SJSA1 (cell line): ENCODE measurements at places on chromosomes 2 and 18.

DNA sequence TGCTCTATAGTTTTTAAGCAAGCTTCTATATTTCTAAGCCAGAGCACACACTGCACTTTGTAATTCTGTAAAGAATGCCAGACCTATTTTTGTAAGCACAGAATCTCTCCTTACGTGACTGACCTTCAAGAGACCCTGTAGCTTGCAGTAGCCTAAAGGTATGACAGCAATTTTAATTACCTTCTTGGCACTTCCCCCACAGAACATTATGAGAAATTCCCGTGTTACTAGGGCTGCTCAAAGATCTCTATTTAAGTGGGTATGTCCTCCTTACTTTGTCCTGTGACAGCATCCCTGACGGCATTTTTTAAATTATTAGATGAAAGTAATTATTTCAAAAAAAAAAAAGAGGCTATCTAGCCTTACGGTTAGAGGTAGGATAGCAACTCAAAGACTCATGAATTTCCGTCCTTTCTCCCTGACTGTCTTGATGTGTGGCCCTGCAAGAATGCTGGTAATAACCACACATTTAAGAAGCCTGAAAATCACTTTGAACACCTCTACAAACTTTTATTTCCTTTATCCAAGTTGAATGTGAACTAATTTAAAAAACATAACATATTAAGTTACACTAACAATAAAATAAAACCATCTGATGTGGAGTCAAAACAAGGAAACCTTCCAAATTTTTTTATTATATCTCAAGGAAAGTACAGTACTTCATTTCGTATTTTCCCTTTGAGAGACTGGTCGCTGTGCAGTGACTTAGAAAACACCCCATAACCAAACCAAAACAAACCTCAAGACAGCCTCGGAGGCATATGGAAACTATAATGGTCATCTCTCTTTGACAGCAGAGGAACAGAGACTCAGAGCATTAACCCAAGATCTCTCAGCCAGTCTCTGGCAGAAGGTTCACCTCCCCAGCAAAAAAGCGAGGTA, 54.9 kb downstream of the THUMPD2 start:
- DNase-seq, result no peak

GRCh38 chr2:122031544-122032263, 276.3 kb downstream of the TSN start:
- no peak for DNase-seq

- DNase-seq, result no peak
These were observed 2.4 kb downstream of the FNDC4 start for GRCh38 chr2:27492557-27492956.

- DNase-seq, result no peak
These were observed 368.8 kb downstream of the PLCL1 start for GRCh38 chr2:198173242-198173641.

GRCh38 chr2:30194421-30194820, 36.9 kb upstream of the LBH start:
- no peak for DNase-seq

DNA sequence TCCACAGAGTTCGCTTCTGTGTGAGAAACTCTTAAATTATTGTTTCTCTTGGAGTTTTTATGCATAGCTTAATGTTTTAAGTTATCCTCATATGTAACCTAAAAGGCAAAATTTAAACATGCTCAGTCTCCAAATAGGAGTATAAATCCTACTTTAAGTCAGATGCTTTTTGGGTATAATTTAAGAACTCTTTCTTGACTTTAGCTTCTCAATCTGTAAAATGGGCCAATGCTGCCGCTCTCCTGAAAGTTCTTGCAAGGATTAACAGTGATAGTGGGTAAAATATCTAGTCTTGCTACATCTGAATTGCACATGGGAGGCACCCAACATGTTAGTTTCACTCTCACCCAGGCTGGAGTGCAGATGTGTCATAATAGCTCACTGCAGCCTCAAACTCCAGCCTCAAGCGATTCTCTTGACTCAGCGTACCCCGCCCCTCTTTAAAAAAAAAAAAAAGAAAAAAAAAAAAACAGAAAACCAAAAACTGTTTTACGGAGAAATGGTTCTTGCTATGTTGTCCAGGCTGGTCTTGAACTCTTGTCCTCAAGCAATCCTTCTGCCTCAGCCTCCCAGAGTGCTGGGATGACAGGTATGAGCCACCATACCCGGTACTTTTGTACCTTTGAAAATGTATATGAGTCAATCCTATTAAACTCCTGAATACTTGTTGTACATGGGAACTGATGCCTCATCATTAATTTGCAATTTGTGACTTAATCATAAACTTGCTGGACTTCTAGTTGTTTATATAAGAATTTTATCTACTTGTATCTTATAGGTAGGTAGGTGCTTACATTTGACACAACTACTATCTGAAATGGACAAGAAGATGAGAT, 1.8 kb downstream of the FBXO48 start:
- no peak for DNase-seq

DNA sequence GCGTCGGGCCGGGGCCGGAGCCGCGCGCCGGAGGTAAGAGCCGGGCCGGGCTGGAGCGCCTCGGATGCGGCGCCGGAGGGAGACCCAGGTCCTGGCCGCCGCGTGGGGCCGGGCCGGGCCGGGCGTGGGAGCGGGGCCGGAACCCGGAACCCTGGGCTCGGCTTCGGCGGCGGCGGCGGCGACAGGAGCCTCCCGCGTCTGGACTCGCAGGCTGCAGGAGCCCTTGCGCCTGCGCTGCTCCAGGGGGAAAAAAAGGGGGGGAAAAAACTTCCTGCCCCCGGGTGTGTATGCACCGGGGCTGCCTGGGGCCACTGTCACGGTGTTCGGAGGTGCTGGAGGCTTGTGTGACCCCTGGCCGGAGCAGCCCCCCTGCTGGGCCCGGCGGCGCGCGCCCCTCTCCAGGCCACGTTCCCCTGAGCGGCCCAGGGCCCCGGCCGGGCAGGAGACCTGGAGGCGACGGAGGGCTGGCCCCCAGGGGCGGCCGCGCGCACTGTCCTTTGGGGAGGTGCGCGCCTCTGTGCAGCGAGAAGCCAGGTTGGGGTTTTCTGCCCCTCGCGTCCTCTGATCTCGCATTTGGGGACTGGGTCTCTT, 864 bp downstream of the KLHL29 start:
- DNase-seq, result peak; percentile 41
